ENCODE measurements at places on chromosomes 6 and 20.

- H3K27ac ChIP-seq, result no peak overlapping the region
- peaks cover 5% of the 10 kb centered on the region for H3K27me3 ChIP-seq
- DNase-seq, result no peak
- no peaks in the 10 kb centered on the region for H3K36me3 ChIP-seq
These were observed 22.4 kb upstream of the PBOV1 start for GRCh38 chr6:138240476-138241245.

- DNase-seq, result peak; percentile 4
- no peak overlapping the region for H3K27ac ChIP-seq
- H3K36me3 ChIP-seq, result no peaks in the 10 kb centered on the region
- H3K4me3 ChIP-seq, result no peak overlapping the region
These were observed 206.3 kb downstream of the PREX1 start for GRCh38 chr20:48621376-48622078.

DNA sequence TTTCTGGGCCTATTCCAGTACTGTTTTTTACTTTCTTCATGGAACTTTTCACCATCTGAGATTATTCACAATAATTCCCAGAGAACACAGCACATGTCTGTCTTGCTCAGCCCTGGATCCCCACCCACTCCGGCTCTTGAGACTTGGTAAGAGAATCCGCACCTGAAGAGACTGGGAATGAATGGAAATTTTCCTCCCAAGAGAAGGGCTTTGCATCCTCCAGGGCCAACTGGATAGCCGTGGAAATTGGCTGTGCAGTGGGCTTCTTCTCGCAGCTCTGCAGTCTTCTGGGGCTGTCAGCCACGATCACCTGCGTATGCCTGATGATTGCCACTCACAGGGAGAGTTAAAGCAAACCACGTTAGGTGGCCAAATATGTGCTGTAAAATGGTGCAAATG is 159.1 kb downstream of the THBS2 start:
- no peak for DNase-seq
- no peaks in the 10 kb centered on the region for H3K27me3 ChIP-seq
- H3K4me1 ChIP-seq, result peaks cover 18% of the 10 kb centered on the region

DNA sequence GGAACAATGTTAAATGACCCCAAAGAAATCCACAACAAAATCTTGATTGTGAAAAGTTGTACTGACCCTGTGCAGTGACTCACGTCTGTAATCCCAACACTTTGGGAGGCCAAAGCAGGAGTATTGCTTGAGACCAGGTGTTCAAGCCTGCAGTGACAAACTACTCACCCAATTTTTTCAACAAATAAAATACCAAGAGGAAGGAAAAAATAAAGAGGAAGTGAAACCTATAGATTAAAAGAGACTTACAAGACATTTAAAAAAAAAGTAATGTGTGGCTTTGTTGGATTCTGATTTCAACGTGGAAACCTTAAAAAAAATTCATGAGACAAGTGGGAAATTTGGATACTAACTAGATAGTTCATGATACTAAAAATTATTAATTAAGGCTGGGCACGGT is 31.9 kb downstream of the GINS1 start:
- H3K27ac ChIP-seq, result no peak overlapping the region
- no peak overlapping the region for H3K4me3 ChIP-seq
- H3K4me1 ChIP-seq, result peaks cover 2% of the 10 kb centered on the region

GRCh38 chr6:65638047-65638831 is 68.8 kb downstream of the EYS start:
- H3K4me3 ChIP-seq, result no peak overlapping the region
- H3K27me3 ChIP-seq, result no peaks in the 10 kb centered on the region
- H3K27ac ChIP-seq, result no peak overlapping the region
- no peaks in the 10 kb centered on the region for H3K36me3 ChIP-seq
- DNase-seq, result no peak

- peaks cover 12% of the 10 kb centered on the region for H3K4me1 ChIP-seq
- H3K36me3 ChIP-seq, result peaks cover 54% of the 10 kb centered on the region
- H3K4me3 ChIP-seq, result no peak overlapping the region
- H3K27ac ChIP-seq, result no peak overlapping the region
These were observed 7.3 kb downstream of the JAG1 start for GRCh38 chr20:10666221-10667076.

- no peak overlapping the region for H3K27ac ChIP-seq
- H3K36me3 ChIP-seq, result no peaks in the 10 kb centered on the region
- H3K4me3 ChIP-seq, result no peak overlapping the region
- H3K27me3 ChIP-seq, result no peaks in the 10 kb centered on the region
These were observed 429.7 kb downstream of the EPHA7 start for GRCh38 chr6:92989656-92990055.

DNA sequence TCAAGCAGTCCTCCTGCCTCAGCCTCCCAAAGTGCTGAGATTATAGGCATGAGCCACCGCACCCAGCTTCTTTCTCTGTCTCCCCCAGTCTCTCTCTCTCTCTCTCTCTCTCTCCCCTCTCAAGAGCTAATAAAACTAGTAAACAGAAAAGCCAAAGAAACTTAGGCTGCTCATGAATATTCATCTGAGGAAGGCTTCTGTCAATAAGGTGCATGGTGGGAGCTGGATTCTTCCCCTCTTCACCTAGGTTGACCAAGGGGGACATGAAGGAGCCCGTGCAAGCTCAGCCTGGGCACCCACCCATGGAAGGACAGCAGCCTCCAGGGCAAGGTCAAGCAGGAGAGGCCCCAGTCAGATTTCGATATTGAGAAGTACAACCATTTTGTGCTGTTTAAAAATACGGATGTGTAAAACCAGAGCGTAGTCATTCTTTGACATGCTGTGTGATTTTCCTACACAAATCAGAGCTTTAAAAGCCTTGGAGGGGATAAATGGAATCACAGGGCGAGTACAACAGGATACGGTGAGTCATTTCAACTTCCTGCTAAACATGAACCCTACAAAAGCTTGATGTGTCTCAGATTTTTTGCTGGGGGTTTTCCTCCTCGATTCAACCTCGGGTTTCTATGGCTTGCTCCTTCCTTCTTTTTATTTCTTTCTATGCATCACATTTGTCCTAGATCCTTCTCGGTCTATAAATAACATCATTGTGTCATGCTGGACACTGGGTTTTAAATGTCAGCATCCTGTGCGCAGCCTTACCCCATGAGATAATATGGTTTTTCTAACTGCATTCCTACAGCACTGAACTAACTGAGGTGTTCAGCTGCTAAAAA is 368.9 kb upstream of the JARID2 start:
- H3K27ac ChIP-seq, result peak overlapping the region; percentile 92
- H3K4me1 ChIP-seq, result peaks cover 11% of the 10 kb centered on the region
- no peak overlapping the region for H3K4me3 ChIP-seq

GRCh38 chr6:22145823-22146677 is 150.8 kb downstream of the PRL start:
- peak; percentile 78 for DNase-seq
- no peaks in the 10 kb centered on the region for H3K36me3 ChIP-seq
- H3K27me3 ChIP-seq, result no peaks in the 10 kb centered on the region
- peak overlapping the region; percentile 95 for H3K27ac ChIP-seq

GRCh38 chr20:40309731-40310130 is 379.3 kb downstream of the MAFB start:
- H3K27ac ChIP-seq, result no peak overlapping the region
- no peaks in the 10 kb centered on the region for H3K27me3 ChIP-seq
- no peaks in the 10 kb centered on the region for H3K36me3 ChIP-seq
- DNase-seq, result no peak

- H3K27ac ChIP-seq, result no peak overlapping the region
- no peaks in the 10 kb centered on the region for H3K27me3 ChIP-seq
- peaks cover 14% of the 10 kb centered on the region for H3K36me3 ChIP-seq
- no peak overlapping the region for H3K4me3 ChIP-seq
- no peaks in the 10 kb centered on the region for H3K4me1 ChIP-seq
These were observed 114.0 kb downstream of the MYO6 start for GRCh38 chr6:75863001-75863400.

GRCh38 chr20:23540624-23541023 is 27.7 kb downstream of the CST9L start:
- DNase-seq, result no peak
- H3K4me1 ChIP-seq, result no peaks in the 10 kb centered on the region
- H3K27me3 ChIP-seq, result no peaks in the 10 kb centered on the region
- no peak overlapping the region for H3K4me3 ChIP-seq

GRCh38 chr6:28675600-28675999 is 149.9 kb downstream of the GPX5 start:
- no peak for DNase-seq
- no peaks in the 10 kb centered on the region for H3K4me1 ChIP-seq
- H3K4me3 ChIP-seq, result no peak overlapping the region
- no peaks in the 10 kb centered on the region for H3K27me3 ChIP-seq
- no peak overlapping the region for H3K27ac ChIP-seq
- H3K36me3 ChIP-seq, result no peaks in the 10 kb centered on the region

- H3K36me3 ChIP-seq, result no peaks in the 10 kb centered on the region
- no peak for DNase-seq
- H3K27me3 ChIP-seq, result no peaks in the 10 kb centered on the region
- no peak overlapping the region for H3K4me3 ChIP-seq
- H3K27ac ChIP-seq, result no peak overlapping the region
- H3K4me1 ChIP-seq, result peaks cover 2% of the 10 kb centered on the region
These were observed 252.1 kb downstream of the FARS2 start for GRCh38 chr6:5513408-5513807.

- H3K27me3 ChIP-seq, result no peaks in the 10 kb centered on the region
- no peak overlapping the region for H3K27ac ChIP-seq
- DNase-seq, result peak; percentile 26
- H3K4me3 ChIP-seq, result no peak overlapping the region
- peaks cover 8% of the 10 kb centered on the region for H3K4me1 ChIP-seq
- no peaks in the 10 kb centered on the region for H3K36me3 ChIP-seq
These were observed 7.7 kb downstream of the PHIP start for GRCh38 chr6:79070206-79070825.

DNA sequence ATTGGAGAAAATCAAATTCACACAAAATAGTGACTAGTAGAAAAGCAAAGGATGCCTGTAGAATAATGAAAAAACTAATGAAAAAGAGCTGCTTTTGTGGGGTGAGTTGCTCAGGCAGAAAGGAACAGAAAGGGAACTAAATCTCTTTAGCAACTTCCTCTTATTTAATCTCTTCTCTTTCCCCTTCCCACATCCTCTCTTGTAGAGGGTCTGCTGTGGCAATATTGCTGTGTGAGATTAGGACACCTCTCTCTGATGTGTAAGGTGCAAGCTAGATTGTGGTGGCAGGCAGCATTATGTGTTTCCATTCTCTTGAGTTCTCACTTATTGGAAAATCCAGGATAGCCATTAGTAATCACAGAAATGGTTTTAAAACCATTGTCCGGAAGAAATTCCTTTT is 49.7 kb downstream of the SYNE1 start:
- no peak overlapping the region for H3K27ac ChIP-seq
- H3K27me3 ChIP-seq, result no peaks in the 10 kb centered on the region
- H3K4me3 ChIP-seq, result no peak overlapping the region
- DNase-seq, result no peak
- H3K4me1 ChIP-seq, result no peaks in the 10 kb centered on the region

DNA sequence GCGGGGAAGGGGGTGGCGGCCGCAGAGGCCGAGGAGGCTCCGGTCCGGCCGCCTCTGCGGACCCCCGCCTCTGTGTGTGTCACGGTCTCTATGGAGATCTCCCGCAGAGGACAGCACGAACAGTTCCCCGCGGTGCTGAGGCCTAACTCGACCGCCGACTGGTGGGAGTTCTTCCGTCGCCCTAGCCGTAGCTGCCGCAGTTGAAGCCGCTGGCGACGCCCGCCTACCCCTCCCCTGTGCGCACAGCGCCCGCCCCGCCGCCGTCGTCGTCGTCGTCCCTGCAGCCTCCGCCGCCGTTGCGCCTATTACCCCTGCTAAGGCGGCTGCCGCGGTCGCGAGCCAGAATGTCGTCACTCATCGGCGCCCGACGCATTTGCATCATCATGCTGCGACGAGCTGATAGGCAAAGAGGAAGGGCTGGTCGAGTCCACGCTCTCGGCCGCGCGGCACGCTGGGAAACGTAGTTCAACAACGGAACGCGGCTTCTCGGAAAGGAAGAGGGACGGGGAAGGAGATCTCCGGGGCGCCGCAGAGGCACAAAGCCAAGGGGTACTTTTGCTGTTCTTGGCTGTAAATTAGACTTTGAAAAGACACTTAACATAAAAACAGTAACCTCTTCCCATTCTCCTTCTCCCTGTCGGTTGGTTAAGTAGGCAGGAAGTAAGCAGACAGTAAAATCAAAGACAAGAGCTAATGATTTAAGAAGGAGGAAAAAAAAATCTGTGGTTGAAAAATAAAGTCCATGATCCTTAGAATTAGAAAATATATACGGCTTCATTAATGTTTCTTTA is at the start of gene NUP153:
Gene NUP153 (minus strand): TSS at position 346 of the 791 bp plus-strand sequence. CDS start 538 bp downstream, outside the sequence.
- peaks cover 5% of the 10 kb centered on the region for H3K4me1 ChIP-seq
- H3K27me3 ChIP-seq, result no peaks in the 10 kb centered on the region
- H3K4me3 ChIP-seq, result peak within 1 kb of the TSS; percentile 61
- peak within 1 kb of the TSS; percentile 76 for H3K27ac ChIP-seq
- H3K36me3 ChIP-seq, result no peaks in the 10 kb centered on the region

GRCh38 chr20:14922503-14923267 is 585.3 kb upstream of the FLRT3 start:
- no peaks in the 10 kb centered on the region for H3K36me3 ChIP-seq
- no peak overlapping the region for H3K27ac ChIP-seq
- H3K4me1 ChIP-seq, result no peaks in the 10 kb centered on the region
- H3K4me3 ChIP-seq, result no peak overlapping the region
- H3K27me3 ChIP-seq, result no peaks in the 10 kb centered on the region

DNA sequence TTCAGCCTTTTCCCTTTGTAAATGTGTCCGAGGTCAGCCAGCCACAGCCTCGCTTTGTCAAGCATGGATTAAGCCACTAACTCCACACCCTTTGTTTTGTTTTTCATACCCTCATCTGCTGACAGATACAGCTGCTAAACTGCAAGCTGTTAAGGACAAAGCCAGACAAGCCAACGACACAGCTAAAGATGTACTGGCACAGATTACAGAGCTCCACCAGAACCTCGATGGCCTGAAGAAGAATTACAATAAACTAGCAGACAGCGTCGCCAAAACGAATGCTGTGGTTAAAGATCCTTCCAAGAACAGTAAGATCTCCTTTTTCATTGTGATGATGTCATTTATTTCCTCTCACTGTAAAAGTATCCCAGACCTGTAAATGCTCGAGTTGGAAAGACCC is 269.3 kb downstream of the ARHGAP18 start:
- no peak overlapping the region for H3K4me3 ChIP-seq
- no peaks in the 10 kb centered on the region for H3K27me3 ChIP-seq

DNA sequence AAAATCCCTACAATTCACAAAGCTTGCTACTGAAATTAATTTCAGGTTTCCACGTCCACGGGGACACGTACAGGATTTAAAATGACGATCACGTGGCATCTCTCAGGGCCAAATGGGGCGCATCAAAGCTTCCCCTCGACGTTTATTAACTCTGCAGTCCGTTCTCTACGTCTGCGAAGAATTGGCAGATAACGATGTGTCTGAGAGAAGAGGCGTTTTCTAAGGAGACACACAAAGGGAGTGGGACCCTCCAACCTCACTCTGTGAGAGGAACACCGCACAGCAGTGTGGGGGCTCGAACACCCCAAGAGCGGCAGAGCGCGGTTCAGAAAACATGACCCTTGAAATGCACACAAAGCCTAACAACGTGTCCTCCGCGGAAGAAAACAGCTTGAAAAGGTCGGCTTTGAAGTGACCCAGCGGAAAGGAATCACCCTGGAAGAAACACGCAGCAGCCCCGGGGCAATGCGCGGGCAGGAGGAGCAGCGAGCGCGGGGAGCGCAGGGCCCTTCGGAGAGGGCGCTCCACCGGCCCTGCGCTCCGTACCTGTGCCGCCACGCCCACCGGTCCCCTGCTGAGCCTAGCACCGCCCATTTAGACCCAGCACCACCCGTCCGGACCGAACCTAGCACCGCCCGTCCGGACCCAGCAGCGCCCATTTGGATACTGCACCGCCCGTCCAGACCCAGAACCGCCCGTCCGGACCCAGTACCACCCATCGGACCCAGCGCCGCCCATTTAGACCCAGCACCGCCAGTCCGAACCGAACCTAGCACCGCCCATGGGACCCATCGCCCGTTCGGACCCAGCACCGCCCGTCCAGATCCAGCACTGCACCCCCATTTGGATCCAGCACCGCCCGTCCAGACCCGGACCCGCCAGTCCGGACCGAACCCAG is 1.1 kb upstream of the AFDN start:
- DNase-seq, result no peak
- peak overlapping the region; percentile 100 for H3K4me3 ChIP-seq
- H3K27ac ChIP-seq, result no peak overlapping the region
- no peaks in the 10 kb centered on the region for H3K27me3 ChIP-seq
- H3K36me3 ChIP-seq, result no peaks in the 10 kb centered on the region
- H3K4me1 ChIP-seq, result peaks cover 2% of the 10 kb centered on the region
